CD4-positive, alpha-beta T cell treated with Interferon alpha-2 for 1 hour (primary cell): ENCODE measurements at places on chromosomes 6 and 20.

- DNase-seq = no peak
Observed at GRCh38 chr6:144544266-144544830, 259.2 kb downstream of the UTRN start.

GRCh38 chr6:138250513-138251247, 32.4 kb upstream of the PBOV1 start:
- no peak for DNase-seq

- DNase-seq = no peak
Observed at GRCh38 chr6:164230259-164230658, 815.7 kb downstream of the QKI start.

DNA sequence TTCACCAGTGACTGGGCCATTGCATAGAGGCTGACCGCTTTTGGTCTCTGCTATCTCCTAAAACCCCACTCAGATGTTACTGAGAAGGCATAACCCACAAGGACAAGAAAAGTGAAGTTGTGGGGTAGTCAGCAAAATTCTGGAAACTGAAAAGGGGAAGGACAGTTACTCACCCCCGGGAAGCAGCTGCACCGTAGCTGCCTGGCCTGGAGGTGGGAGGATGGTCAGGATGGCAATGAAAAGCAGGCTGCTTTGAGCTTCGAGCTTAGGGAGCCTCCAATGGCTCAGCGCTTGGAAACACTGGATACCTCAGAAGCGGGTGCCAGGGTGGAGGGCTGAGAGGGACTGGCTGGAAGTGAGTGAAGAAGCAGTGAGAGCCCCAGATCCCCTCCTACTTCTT, 56.0 kb downstream of the KCNK5 start:
- DNase-seq = no peak

- peak; percentile 33 for DNase-seq
Observed at GRCh38 chr6:11207199-11207968, 25.1 kb downstream of the NEDD9 start.

GRCh38 chr6:84926189-84927155, 162.1 kb upstream of the TBX18 start:
- no peak for DNase-seq

- DNase-seq = peak; percentile 58
Observed at GRCh38 chr6:109690373-109690736, 647 bp downstream of the AK9 start.
